ENCODE measurements at places on chromosomes 7 and 10.

- DNase-seq, result peak; percentile 89
Measured at GRCh38 chr7:5596046-5596895, 172.6 kb upstream of the TNRC18 start.

- no peak for DNase-seq
Measured at GRCh38 chr7:2471022-2471329, 5.2 kb downstream of the GRIFIN start.

DNA sequence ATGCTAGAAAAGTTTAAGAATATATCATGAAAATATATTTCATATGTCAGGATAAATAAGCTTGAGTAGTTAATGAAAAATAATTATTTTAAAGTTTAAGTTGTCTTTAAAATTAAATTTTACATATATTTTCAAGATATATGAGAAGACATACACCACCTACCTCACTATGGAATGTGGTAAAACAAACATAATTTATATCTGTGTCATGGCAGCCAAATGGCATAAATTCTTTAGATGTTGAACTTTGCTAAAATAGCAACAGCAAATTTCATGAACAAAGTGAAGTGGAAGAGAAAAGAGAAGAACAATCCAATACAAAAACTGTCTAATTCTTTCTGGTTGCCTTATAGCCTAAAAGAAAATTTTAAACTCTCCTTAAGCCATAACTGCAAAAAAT lies 39.6 kb upstream of the SLC16A12 start:
- DNase-seq, result no peak

DNA sequence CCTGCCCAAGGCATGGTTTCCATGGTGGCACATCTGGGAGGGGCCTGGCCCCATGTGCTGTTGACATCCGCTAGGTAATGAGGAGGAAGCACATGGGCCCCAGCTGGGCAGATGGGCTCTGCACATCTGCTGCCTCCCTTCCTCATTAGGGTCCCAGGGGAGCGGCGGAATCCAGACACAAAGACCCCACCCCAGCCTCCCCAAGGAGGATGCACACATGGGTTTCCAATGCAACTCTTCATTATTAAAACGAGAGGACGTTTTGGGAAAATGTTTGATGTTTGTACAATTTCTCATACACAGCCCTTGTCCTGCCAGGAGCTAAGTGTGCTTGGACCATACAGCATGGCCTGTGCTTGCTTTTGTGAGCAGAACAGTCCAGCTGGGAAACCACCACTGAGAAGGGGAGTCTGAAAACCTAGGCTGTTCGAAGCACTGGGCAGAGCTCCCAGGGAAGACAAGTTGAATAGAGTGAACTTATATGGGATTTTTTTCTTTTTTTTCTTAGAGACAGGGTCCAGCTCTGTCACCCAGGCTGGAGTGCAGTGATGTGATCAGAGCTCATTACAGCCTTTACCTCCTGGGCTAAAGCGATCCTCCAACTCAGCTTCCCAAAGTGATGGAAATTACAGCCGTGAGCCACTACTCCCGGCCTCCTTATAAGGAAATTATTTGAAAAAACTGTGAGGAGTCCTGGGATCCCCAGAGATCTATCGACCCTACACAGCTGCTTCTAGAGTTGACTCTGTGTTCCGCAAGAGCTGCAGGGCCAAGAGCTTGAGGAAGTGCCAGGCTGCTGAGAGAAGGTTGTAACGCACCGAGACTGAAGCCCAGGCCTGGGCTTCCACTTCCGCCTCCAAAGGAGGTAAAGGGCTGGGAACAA lies 23.4 kb downstream of the FAM107B start:
- no peak for DNase-seq

DNA sequence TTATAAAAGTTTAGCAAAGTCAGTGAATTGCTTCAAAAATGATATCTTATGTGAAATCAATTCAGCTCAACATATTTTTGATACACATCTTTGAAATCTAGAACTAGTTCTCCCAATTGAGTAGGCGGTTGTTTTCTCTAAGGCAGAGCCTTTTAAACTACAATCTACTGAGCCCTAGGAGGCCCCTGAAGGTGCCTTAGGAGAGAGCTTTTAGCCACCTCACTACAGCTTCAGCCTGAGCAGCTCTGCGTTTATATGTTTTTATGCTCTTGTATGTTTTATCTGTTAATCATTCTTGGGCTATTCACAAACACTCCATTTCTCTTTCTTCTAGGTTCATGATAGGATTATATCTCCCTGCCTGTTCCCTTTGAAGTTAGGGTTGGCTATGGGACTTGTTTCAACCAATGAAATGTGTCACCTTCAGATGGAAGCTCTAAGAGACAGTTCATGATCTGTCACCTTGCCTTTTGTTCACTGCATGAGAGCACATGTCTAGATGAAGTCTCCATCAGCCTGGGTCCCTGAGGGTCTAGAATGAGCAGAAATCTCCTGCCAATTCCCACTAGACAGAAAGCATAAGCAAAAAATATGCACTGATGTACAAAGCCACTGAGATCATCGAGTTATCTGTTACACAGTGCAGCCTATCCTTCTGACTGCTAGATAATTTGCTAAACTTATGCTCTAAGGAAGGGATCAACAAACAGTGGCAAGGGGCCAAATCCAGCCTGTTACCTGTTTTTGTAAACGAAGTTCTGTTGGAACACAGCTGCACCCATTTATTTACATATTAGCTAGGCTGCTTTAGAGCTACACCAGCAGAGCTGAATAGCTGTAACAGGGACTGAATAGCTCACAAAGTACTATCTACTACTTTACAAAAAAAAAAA lies 128.5 kb upstream of the CDK1 start:
- no peak for DNase-seq

- DNase-seq, result no peak
Measured at GRCh38 chr10:124996127-124996853, 54.4 kb downstream of the ZRANB1 start.

- no peak for DNase-seq
Measured at GRCh38 chr10:60942788-60943315, 1.1 kb downstream of the RHOBTB1 start.

DNA sequence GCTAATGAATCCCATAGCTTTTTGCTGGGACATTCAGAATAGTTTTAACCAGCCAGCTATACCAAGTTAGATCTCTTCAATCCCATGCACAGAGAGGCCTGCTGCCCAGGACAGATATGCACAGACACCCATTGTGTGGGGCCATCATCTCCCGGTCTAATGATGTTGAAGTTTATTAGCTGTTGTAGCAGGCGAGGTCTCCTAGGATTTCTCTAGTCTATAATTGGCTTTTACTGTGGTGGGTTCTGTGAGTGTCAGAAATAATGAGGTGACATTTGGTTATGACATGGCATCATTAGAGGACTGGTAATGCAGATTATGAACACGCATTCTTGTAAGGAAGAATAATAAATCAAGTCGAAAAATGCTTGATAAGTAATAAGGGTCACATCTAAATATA lies 81.4 kb upstream of the PLPP4 start:
- DNase-seq, result no peak

GRCh38 chr7:90759710-90760109 lies 163.6 kb downstream of the CDK14 start:
- no peak for DNase-seq

DNA sequence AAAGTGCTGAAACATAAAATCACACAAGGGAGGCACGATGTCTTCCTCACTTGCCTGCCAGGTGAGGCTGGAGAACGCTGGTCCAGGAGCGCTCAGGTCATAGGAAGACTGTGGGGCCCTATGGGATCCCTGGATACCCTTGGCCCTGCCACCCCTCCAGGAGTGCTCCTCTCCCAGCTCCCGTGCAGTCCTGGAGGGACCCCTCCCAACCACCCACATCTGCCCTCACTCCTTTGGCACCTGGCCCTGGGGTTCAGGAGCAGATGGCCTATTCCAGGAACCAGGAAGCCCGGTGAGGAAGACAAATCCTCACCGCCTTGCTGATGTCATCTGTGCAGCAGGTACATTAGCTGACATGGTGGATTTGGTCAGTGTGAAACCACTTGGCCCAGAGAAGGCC lies 3.7 kb upstream of the CXCL12 start:
- DNase-seq, result no peak

Measured in fibroblast of the conjunctiva (primary cell).